ENCODE measurements at places on chromosomes 6 and 20.

- no peak for DNase-seq
Observed at GRCh38 chr20:24612799-24613775, 143.7 kb downstream of the SYNDIG1 start.

GRCh38 chr20:9359561-9360308 lies 154.7 kb upstream of the LAMP5 start:
- DNase-seq: peak; percentile 72

DNA sequence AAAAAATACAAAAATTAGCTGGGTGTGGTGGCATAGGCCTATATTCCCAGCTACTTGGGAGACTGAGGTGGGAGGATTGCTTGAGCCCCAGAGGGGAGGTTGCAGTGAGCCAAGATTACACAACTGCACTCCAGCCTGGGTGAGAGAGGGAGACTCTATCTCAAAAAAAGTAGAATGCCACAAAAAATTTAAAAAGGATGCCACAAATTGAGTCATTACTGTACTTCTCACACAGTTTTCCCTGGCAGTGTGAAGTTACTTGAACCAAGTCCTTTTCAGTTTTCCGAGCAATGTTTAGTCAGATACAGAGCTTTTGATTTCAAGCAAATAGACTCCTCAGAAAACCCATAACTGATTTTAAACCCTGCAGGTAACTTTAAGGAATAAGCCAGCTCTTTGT lies 53.3 kb downstream of the TNFRSF21 start:
- no peak for DNase-seq

- no peak for DNase-seq
Observed at GRCh38 chr6:134689177-134689576, 260.7 kb downstream of the ALDH8A1 start.

GRCh38 chr6:111686932-111687266 lies 81.2 kb upstream of the TRAF3IP2 start:
- no peak for DNase-seq

DNA sequence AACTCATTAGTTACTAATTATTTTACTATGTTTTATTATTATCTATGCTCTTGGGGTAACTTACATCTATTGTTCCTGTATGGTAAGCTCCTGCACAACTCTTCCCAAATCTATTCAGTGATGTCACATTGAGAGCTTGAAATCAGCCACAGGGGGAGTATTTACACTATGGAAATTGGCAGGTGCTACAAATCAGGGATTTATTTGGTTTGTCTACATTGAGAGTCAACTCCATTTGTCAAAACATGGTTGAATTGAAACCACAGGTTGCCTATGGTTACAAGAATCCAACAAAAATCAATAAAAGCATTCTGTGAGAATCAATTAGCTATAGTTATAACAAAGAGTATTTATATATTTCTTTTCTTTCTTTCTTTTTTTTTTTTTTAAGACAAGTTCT lies 3.9 kb upstream of the FITM2 start:
- DNase-seq: no peak

- peak; percentile 24 for DNase-seq
Observed at GRCh38 chr6:165308926-165309731, at the start of gene C6orf118. Gene C6orf118 (minus strand): TSS chr6:165309605. CDS start chr6:165309586, 19 bp downstream.

- peak; percentile 94 for DNase-seq
Observed at GRCh38 chr20:46222521-46223007, 85.7 kb downstream of the CDH22 start.

- DNase-seq: no peak
Observed at GRCh38 chr20:57482796-57483195, 42.1 kb downstream of the CTCFL start.

GRCh38 chr6:30213957-30214656 lies 901 bp upstream of the TRIM26 start:
- DNase-seq: peak; percentile 76

DNA sequence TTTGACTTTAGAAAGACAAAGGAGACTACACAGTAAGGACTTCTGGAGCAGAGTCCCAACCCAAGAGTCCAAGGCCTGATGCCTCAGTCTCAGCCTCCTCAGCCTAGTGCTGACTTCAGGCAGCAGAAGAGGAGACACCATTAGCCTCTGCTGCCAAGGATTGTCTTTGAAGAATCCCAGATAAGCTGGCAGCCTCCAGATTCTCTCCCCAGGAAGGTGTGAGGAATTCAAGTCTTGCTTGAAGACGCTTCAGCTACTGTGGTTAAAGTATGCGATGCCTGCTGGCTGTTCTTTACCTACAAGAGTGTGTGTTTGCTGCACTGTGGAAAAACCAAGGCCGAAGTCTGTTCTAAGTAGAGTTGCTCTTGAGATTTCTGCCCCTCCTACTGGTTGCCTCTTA lies 215.9 kb upstream of the TCF21 start:
- no peak for DNase-seq

GRCh38 chr20:63738687-63739129 lies 868 bp upstream of the SLC2A4RG start:
- peak; percentile 65 for DNase-seq

GRCh38 chr6:133705066-133705465 lies 183.8 kb upstream of the TCF21 start:
- no peak for DNase-seq

- DNase-seq: no peak
Observed at GRCh38 chr6:55636406-55637102, 57.6 kb upstream of the HMGCLL1 start.

DNA sequence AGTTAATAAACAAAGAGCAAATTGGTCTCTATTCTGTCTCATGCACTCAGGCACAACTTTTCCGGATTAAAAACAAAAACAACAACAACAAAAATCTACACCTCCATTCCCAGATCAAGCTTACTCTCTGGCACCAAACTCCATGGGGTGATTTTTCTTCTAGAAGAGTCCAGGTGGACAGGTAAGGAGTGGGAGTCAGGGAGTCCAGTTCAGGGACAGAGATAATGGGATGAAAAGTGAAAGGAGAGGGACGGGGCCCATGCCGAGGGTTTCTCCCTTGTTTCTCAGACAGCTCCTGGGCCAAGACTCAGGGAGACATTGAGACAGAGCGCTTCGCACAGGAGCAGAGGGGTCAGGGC lies 437 bp upstream of the HLA-A start:
- DNase-seq: no peak

GRCh38 chr6:51261691-51262090 lies 443.0 kb downstream of the TFAP2B start:
- no peak for DNase-seq

- DNase-seq: no peak
Observed at GRCh38 chr20:53284696-53285095, 308.9 kb downstream of the ZNF217 start.

- DNase-seq: no peak
Observed at GRCh38 chr6:29465801-29466200, 8.8 kb downstream of the OR2H1 start.

GRCh38 chr6:153215242-153215641 lies 84.2 kb upstream of the RGS17 start:
- no peak for DNase-seq

DNA sequence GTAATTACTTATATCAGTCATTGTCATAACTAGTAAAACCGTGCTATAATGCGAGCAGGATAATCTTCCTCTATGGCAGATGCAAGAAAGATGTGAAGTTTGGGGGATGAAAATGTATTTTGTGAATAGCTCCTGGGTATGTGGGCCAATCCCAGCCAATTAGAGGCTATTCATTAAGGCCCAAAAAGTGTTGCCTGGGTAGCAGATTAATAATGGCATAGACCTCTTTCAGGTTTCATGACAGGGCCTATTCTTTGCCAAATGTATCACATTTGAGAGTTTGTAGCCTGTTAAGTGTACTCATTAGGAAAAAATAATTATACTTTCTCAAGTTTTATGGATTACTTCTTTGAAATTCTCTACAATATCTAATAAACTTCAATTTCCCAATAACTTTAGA lies 199.2 kb upstream of the POU3F2 start:
- no peak for DNase-seq

GRCh38 chr6:140579918-140580317 lies 1205.5 kb upstream of the CITED2 start:
- DNase-seq: no peak

DNA sequence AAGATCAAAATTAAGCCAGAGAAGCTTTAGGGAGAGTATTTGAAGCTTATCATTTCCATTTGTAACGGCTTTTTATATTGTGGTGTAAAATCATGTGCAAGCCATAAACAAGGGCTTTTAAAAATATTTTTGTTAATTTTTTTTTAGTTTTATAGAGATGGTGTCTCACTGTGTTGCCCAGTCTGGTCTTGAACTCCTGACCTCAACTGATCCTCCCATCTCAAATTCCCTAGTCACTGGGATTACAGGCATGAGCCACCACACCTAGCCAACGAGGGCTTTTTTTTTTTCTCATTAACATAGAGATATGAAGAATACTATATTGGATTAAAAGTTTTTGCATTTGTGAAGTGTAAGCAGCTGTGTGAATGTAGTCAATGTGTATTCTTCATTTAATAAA lies 29.1 kb downstream of the CDKAL1 start:
- DNase-seq: no peak

DNA sequence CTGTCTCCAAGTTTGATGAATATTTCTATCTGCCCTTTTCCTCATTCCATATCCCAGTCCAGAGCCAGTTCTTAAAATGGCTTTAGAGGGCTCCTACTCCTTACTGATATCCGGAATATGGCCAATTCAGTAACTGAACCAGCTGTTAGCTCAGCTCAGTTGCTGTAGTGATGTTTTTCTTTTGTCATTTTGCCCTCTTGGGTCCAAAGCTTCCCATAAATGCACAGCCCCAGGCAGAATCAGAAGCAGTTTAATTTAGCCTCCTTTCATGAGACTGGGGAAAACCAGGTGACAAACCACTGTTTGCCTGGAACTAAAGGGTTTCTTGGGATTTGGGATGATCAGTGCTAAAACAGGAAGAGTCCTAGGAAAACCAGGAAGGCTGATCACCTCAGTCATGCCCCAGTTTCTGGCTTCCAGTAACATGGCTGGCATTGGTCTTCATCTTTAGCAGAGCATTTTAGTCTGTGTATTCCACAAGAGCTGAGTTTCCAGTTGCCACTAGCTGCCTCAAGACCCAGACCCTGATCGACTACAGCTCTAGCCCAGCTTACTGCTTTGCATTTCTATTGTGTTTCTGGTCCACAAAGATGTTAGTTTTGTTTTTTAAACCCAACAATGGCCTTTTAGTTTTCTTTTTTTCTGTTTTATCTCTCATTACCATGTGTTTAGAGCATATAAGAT lies 40.6 kb upstream of the REV3L start:
- no peak for DNase-seq

GRCh38 chr6:160447350-160447749 lies 99.2 kb downstream of the SLC22A3 start:
- no peak for DNase-seq

DNA sequence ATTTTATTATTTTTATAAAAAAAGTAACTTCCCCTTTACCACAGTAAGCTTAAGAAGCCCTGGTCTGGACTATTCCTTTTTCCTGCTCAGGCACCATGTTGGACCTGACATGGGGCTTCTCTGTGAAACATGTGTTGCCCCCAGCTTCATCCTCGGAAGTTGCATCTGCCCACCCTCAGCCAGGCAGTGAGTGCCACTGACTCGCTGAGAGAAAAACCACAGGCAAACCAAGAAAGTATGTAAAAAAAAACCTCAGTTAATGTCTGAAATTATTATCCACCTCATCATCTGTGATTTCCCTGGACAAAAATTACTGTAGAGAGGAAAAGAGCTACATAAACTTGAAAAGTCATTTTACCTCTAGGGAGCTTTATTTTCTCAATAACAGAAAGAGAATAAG lies 109.9 kb upstream of the MCHR2 start:
- no peak for DNase-seq

Data from cerebellar cortex (tissue), 1 donor.